Occipital lobe (tissue), 3 donors: ENCODE measurements at places on chromosomes 1 and 21. TPM values are rescaled to one million over a fixed set of nuclear protein-coding genes. Genes with fewer than 3 reads are reported as not detected.
A peak's percentile ranks its signal among the peaks of the same experiment; 100 is the strongest.

DNA sequence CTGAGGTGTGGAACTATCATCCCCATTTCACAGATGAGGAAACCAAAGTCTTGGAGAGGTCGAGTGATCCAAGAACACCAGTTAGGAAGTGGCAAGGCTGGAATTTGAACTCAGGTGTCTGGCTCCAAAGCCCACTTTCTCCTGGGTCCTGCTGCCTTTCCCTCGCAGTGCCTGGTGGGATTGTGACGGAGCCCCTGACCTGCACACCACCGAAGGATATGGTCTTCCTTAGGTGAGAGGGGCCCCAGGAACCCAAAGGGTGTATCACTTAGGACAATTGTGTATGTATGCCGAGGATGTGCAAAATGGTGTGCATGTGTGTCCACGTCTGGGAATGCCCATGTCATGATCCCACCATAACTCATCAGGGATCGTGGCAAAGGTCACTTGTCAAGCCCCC, 392.7 kb downstream of the MATN1 start:
- no peak for DNase-seq

Gene OR2L5
- 0.62 TPM for total RNA-seq

Gene IGSF3
- total RNA-seq, result 115 TPM

- no peak for DNase-seq
These were observed 9.8 kb downstream of the PADI3 start for GRCh38 chr1:17258758-17259130.

- no peak for DNase-seq
These were observed 17.2 kb downstream of the FPGT start for GRCh38 chr1:74215229-74215628.

Gene FCRL1
- total RNA-seq, result 0.16 TPM

GRCh38 chr1:153490272-153491051, 30.0 kb upstream of the S100A7 start:
- peak; percentile 37 for DNase-seq

DNA sequence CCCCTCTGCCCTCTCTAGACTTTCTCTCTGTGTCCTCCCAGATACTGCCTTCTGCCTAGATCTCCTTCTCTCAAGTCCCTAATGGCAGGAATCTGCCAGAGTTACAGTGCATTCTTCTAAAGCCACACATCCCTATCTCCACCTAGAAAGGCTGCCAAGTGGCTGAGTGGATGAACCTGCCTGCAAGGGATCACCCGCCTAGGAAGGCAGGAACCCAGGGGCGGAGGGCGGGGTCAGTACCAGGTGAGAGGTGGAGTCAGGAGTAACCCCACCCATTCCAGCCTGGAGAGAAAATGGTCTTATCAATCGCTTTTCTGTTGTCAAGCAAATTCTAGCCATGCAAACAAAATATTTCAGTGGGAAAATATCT, 60.8 kb downstream of the BCAR3 start:
- no peak for DNase-seq
